ENCODE measurements at places on chromosomes 11 and 22. TPM values are rescaled to one million over a fixed set of nuclear protein-coding genes. Genes with fewer than 3 reads are reported as not detected.

ABCC8 gene
- total RNA-seq, result not detected

DNA sequence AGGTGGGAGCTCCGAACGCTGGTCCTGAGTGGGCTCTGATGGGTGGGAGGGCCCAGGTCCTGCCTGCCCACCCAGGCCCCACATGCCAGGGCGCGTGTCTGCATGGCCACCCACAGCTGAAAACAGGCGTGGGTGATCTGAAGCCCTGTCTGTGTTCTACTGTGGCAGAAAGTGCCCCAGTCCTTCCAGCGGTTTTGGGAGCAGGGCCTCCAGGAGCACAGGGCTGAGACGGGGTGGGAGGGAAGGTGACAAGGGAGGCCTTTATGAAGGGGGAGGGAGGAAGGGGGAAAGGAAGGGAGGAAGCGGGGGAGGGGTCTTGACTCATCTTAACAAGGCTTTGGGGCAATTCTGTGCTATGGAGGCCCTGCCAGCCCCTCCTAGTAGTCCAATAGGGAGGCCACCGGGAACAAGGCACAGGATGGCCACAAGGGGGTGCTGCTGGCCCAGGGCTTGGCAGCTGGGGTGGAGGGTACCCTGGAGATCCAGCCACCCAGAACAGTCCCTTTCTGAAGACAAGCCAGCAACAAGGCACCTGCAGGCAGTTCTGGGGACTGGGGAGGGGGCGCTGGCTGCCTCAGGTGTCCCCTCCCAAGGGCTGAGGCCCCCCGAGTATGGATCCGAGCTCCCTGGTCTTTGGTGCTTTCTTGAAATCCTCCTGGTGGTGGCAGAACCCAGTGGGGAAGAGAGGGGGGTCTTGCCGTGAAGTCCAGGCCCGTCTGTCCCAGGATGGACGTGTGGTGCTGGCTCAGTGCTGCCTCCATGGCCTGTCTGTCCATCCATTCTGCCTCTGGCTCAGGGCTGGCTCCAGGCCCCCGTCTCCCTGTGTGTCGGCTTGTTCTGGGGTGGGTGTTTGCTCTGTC, 6.3 kb upstream of the FADS3 start:
- peak; percentile 94 for DNase-seq

DNA sequence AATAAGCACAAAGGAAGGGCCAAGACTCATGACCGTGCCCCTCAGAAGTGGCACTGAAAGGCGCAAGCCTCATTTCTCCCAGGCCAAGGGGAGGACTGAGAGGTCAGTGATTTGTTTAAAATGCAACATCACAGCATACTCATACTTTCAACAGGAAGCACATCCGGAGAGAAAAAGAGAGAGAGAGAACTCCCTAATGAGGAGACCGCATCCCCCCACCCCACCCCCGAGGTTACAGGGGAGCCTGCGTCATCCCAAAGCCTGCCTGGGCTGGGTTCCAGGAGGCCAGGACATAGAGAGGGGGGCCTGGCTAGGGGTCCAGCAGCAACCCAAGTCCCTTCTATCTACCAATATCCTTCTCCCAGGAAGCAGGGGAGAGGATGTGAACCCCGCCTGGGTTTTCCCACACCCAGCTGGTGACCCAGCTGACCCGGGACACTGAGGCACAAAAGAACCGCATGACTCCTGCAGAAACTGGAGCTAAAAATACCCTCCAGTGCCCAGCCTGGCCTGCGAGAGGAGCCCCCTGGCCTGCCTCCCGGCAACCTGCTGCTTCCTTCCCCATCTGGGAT, 3.8 kb downstream of the CSNK1E start:
- DNase-seq, result no peak

CD248 gene
- not detected for total RNA-seq

DNA sequence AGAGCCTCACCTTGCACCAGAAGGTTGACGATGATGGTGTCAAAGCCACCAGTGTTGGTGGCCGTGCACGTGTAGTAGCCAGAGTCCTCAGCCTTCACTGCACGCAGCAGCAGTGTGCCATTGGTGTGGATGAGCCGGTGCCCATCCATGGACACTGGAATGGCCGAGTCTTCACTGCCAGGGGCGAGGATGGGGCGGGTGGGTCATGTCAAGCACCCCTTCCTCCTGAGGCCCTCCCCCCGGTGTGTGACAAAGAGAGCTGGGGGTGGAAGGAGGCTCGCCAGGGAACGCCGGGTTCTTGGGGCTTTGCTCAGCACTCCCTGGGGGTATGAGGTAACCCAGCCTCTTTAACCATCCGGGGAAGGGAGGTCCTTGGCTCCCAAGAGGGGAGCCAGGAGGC, 111.6 kb downstream of the CEP164 start:
- no peak for DNase-seq

- DNase-seq, result no peak
Observed at GRCh38 chr11:66689661-66690590, 12.2 kb upstream of the RBM4B start.

GRCh38 chr11:32852207-32852606, 22.5 kb downstream of the PRRG4 start:
- DNase-seq, result peak; percentile 89

- peak; percentile 29 for DNase-seq
Observed at GRCh38 chr11:120710354-120711131, 199.0 kb downstream of the GRIK4 start.

OR5M11 gene
- not detected for total RNA-seq

GRCh38 chr11:123051634-123052033, 10.3 kb downstream of the HSPA8 start:
- DNase-seq, result no peak
